H1 (cell line): ENCODE measurements at places on chromosomes 1 and 21. TPM values are rescaled to one million over a fixed set of nuclear protein-coding genes. Genes with fewer than 3 reads are reported as not detected.

Gene TRAF3IP3
- not detected in 2 replicates for total RNA-seq

- DNase-seq: no peak
Measured at GRCh38 chr1:41536361-41536802, 51.9 kb upstream of the EDN2 start.

Gene RIMS3
- total RNA-seq: 20.6 and 21.0 TPM in 2 replicates

Gene B3GALT2
- not detected in 2 replicates for total RNA-seq
